ENCODE measurements at places on chromosomes 6 and 20. TPM values are rescaled to one million over a fixed set of nuclear protein-coding genes. Genes with fewer than 3 reads are reported as not detected.

Gene MRPS10
- total RNA-seq = 36.2 TPM

Gene NRSN1
- not detected for total RNA-seq

Gene THBS2
- 2,099 TPM for total RNA-seq

Gene WFDC5
- total RNA-seq = not detected

Gene BEND6
- 12.4 TPM for total RNA-seq

Gene HLA-A
- total RNA-seq = 579 TPM
